CD4-positive, alpha-beta memory T cell (primary cell): ENCODE measurements at places on chromosomes 6 and 20.

DNA sequence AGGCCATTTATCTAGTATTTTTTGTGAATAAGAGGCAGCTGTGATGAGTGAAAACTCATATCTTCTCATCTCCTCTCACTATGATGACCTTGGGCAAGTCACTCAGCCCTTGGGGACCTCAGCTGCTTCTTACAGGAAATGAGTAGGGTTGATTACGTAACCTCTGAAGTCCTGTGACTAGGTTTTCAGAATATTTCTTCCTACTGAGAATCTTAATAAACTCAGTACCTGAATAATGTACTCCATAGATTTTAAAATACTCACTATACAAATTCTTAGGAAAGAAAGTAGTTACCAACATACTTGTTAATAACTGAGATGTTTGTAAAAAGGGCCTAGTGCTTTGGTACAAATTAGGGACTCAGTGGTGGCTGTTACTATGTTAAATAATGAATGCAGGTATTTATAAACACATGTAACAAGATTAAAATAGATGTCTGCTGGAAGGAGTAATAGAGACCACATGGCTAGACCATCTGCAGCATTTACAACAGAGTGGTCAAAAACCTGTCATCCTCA, 60.9 kb downstream of the RPRD1B start:
- no peaks in the 10 kb centered on the region for H3K27me3 ChIP-seq
- peak; percentile 15 for DNase-seq
- H3K4me1 ChIP-seq: peaks cover 41% of the 10 kb centered on the region
- peaks cover 15% of the 10 kb centered on the region for H3K36me3 ChIP-seq
- no peak overlapping the region for H3K27ac ChIP-seq

GRCh38 chr6:117425431-117426153, at the start of gene ROS1:
ROS1 (minus strand) TSS chr6:117425942; CDS start chr6:117425656, 286 bp downstream.
- no peaks in the 10 kb centered on the region for H3K27me3 ChIP-seq
- no peak within 1 kb of the TSS for H3K27ac ChIP-seq
- no peaks in the 10 kb centered on the region for H3K36me3 ChIP-seq
- no peaks in the 10 kb centered on the region for H3K4me1 ChIP-seq
- no peak for DNase-seq

DNA sequence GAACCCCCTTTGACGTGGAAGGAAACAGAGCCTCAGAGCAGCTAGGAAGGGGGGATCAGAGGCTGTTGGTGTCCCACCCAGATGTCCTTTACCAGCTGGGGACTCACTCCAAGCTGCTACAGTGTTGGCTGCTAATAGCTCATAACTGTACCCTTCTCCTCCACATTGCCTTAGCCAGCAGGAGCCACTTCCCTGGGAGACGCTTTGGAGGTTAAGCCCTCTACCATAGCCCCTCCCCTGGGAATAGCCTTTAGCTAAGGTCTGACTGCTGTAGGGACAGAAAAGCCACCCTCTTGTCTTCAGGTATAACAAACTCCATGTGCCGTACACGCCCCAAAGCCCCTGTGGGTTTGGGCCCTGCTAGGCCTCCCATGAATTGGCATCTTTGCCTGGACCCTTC, 238.6 kb downstream of the LRFN2 start:
- no peaks in the 10 kb centered on the region for H3K36me3 ChIP-seq
- no peak for DNase-seq
- no peaks in the 10 kb centered on the region for H3K27me3 ChIP-seq
- no peak overlapping the region for H3K27ac ChIP-seq
- no peak overlapping the region for H3K4me3 ChIP-seq
- no peaks in the 10 kb centered on the region for H3K4me1 ChIP-seq

DNA sequence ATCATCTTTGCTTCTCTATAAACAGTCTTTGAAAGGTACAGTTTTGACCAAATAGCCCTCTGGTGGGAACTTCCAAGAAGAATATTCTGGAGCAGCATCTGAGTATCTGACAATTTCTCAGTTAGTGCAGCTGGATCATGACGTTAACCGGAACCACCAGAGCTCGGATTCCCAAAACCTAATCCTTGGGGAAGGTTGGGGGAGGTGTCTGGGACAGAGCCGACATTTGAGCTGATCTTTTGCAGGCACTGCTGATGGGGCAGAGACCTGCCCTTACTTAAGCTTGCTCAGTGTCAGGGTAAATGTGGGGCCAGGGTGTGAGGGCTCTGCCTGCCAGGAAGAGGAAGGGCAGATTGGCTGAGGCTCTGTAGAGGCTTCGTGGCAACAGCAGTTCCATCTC, 416.6 kb downstream of the DHX35 start:
- no peak overlapping the region for H3K4me3 ChIP-seq
- DNase-seq: no peak
- H3K27ac ChIP-seq: no peak overlapping the region
- H3K36me3 ChIP-seq: no peaks in the 10 kb centered on the region
- H3K4me1 ChIP-seq: no peaks in the 10 kb centered on the region

DNA sequence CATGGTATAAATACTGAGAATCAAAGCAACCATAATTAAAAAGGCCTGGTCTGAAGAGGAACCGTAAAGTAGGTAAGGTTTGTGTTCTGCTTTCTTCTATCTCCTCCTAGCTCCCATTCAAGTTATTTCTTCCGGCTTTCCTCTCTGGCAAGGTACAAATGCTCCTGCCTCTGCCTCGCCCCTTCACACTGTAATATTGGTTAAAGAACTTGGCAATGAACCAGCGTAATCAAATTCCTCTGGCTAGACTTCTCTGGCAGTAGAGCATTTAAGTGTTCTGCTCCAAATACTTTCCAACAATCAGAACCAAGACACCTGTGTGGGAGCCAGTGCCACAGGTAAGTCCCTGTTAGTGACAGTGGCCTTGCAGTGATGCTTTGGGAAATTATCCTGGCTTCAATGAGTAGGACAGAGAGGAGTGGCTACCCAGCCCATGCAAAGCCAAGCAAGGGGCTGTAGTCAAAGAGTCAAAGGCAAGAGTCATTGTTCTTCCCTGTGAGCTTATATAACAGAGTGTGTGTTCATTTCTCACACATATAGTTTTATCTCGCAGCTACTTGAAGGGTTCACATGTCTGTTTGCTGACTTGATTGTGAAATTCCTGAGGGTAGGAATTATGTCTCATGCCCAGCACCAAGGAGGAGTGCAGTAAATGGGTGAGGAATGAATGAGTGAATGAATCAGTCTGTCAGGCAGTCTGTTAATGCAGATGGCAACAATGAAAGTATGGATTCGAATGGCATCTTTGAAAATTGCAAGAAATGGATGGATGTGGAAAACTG, 329.3 kb downstream of the NRN1 start:
- no peak for DNase-seq
- no peak overlapping the region for H3K4me3 ChIP-seq
- H3K27ac ChIP-seq: no peak overlapping the region
- no peaks in the 10 kb centered on the region for H3K27me3 ChIP-seq
- no peaks in the 10 kb centered on the region for H3K36me3 ChIP-seq

GRCh38 chr6:152943260-152943897, 39.5 kb downstream of the FBXO5 start:
- no peaks in the 10 kb centered on the region for H3K27me3 ChIP-seq
- no peak overlapping the region for H3K4me3 ChIP-seq
- no peak for DNase-seq
- H3K36me3 ChIP-seq: no peaks in the 10 kb centered on the region
- no peak overlapping the region for H3K27ac ChIP-seq

- no peaks in the 10 kb centered on the region for H3K4me1 ChIP-seq
- DNase-seq: no peak
- H3K27ac ChIP-seq: no peak overlapping the region
- H3K4me3 ChIP-seq: no peak overlapping the region
- no peaks in the 10 kb centered on the region for H3K36me3 ChIP-seq
- no peaks in the 10 kb centered on the region for H3K27me3 ChIP-seq
Measured at GRCh38 chr6:18444111-18444510, 57.0 kb downstream of the RNF144B start.

DNA sequence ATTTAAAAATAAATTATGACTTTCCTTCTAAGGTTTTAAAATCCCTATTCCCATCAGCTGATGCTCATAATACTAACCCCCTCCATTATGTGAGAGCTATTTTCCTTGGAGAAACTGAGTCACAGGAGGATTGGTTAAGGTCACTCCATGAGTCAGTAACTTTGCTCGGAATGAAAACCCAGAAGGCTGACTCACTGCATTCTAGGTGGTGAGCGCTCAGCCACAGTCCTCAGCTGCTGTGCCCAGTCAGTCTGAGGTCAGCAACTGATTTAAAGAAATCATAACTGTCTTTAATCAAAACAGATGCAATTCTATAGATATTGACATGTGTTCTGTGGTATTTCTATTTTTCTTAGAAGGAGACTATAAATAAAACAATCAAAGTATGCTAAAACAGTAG, 359.2 kb downstream of the GJA1 start:
- DNase-seq: no peak
- no peak overlapping the region for H3K27ac ChIP-seq
- no peaks in the 10 kb centered on the region for H3K4me1 ChIP-seq
- no peaks in the 10 kb centered on the region for H3K27me3 ChIP-seq
- H3K36me3 ChIP-seq: no peaks in the 10 kb centered on the region
- no peak overlapping the region for H3K4me3 ChIP-seq
